ENCODE measurements at places on chromosomes 13 and 19.
A peak's percentile ranks its signal among the peaks of the same experiment; 100 is the strongest.

GRCh38 chr19:22527554-22527953 is 105.4 kb upstream of the ZNF98 start:
- DNase-seq: no peak

- DNase-seq: no peak
Observed at GRCh38 chr13:108962654-108963053, 333.2 kb downstream of the MYO16 start.

DNA sequence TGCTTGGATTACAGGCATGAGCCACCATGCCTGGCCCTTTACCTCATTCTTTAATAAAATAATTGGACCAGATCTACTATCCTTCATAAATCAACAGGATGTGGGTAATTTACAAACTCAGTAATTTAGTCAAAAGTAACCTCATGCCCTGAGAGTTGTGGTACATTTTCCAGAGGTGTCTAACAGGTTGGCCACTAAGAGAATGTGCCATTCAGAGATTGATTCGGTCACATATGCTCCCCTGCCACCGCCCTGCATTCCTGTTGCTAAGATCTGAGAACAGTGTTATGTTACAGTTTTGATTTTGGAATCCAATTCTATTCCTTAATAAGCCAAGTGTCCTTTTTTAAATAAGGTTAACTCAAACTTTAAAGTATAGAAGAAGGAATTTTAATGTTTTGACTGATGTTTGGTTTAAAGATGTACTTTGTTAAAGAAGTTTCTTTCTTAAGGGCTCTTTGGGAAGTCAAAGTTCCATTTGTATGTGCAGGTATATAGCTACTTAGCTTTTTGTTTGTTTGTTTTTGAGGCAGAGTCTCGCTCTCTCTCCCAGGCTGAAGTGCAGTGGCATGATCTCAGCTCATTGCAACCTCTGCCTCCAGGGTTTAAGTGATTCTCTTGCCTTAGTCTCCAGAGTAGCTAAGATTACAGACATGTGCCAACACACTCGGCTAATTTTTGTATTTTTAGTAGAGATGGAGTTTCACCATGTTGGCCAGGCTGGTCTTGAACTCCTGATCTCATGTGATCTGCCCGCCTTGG is 29.2 kb downstream of the PHF11 start:
- no peak for DNase-seq

GRCh38 chr19:1893791-1894190 is 8.5 kb upstream of the ABHD17A start:
- no peak for DNase-seq

GRCh38 chr19:55962186-55962585 is 14.6 kb downstream of the NLRP8 start:
- no peak for DNase-seq

GRCh38 chr19:1072371-1073015 is 5.5 kb downstream of the ARHGAP45 start:
- no peak for DNase-seq

GRCh38 chr13:49897713-49898112 is 38.4 kb downstream of the SPRYD7 start:
- no peak for DNase-seq

- no peak for DNase-seq
Observed at GRCh38 chr13:51958217-51958547, 53.1 kb downstream of the ATP7B start.

- DNase-seq: no peak
Observed at GRCh38 chr19:5131506-5132205, 162.7 kb downstream of the KDM4B start.

GRCh38 chr13:109704771-109705635 is 81.4 kb downstream of the IRS2 start:
- DNase-seq: no peak

DNA sequence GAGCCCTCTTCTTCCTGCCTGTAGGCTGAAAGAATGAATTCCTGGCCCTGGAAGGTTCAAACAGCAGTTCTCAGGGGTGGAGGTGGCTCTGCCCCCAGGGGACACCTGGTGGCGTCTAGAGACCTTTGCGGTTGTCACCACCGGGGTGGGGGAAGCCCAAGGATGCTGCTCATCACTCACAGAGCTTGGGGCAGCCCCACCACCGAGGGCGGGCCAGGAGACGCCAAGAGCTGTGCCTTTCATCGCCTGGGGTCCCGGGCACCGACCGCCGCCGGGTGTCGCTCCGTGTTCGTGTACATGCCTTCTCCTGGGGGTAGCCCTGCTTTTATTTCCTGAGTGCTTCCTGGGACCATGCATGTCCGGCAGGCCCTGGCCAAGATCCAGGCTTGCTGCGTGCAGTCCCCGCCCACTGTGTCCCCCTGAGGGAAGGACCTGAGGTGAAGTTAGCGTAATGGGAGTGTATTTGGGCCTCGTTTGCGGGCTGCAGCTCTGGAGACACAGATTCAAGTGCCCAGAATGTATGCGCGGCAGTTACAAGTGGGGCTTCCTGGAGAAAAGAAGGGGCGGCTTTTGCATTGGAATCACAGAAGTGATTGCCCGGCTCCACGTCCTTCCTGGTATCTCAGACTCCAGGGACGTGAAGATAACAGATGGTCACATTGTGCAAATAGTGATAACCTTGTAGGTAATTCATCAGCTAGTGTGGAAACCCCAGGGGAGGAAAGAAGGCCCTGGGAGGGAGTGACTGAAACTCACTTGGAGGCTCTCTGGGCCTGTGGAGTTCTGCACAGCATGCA is 7.8 kb downstream of the DOT1L start:
- peak; percentile 39 for DNase-seq

- DNase-seq: no peak
Observed at GRCh38 chr13:51786425-51787265, 17.3 kb downstream of the DHRS12 start.

GRCh38 chr19:4012092-4012974 is 4.8 kb downstream of the PIAS4 start:
- no peak for DNase-seq

GRCh38 chr13:24103782-24104372 is 56.6 kb upstream of the SPATA13 start:
- DNase-seq: no peak

GRCh38 chr19:16334411-16334810 is 9.8 kb downstream of the KLF2 start:
- no peak for DNase-seq

GRCh38 chr19:29172302-29172701 is 40.6 kb downstream of the UQCRFS1 start:
- DNase-seq: no peak

DNA sequence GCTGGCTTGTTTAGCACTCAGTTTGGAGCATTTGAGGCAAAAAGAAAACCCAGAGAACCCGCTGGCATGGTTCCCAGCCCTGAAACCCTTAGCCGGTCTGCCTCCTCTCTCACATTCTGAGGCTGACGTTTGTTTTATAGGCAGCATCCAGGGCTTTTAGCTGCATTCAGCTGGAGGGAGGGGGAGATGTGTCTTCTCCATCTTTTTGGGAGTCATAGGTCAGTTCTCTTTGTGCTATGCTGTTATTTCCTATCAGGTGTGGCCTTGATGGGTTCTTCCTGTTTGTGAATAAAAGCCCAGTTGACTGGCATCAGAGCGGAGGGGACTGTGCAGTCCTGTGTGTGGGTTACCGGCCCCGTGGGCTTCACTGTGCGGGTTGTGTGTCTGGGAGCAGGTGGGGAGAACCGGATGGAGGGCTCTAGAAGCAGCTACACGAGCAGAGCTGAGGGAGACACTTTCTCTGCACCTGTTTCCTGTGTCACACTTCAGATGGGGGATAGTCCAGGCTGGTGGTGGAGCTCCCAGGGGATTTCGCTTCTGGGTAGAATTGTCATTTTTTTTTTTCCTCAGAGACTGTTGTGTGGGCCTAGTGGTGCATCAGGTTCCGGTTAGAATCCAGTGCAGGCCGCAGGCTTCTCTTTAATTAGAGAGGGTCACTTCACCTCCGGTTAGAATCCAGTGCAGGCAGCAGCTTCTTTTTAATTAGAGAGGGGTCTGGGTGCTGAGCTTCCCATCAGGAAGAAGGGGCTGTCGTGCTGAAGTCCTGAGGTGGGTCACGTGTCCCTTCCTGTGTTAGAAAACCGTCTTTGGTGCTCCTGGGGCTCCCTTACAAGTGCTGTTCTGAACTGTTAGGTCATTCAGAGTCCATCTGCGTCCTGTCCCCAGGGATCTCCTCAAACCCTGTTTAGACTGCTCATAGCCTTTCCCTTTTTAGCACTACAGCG is 69.6 kb downstream of the ARHGEF7 start:
- peak; percentile 25 for DNase-seq

- DNase-seq: no peak
Observed at GRCh38 chr19:54521022-54521859, 18.6 kb downstream of the LAIR2 start.

- no peak for DNase-seq
Observed at GRCh38 chr19:15563931-15564330, 51.1 kb upstream of the CYP4F8 start.

DNA sequence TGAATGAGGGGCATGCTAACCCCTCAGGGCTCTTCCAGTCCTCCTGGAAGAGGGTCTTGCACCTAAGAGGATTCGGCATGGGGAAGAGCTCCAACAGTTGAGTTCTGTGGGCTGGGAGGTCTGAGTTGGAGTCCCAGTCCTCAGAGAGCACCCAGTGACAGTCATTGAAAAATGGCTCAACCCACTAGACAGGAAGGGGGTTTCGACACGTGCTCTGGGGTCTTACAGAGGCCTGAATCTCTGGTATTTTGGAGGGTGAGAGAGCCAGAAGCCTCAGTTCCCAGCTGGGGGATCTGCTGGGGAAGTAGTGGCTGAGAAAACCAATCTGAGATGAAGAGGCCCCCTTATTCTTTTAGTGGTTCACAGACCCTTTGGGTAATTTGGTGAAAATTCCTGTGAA is 9.0 kb downstream of the PTH2 start:
- DNase-seq: no peak

DNA sequence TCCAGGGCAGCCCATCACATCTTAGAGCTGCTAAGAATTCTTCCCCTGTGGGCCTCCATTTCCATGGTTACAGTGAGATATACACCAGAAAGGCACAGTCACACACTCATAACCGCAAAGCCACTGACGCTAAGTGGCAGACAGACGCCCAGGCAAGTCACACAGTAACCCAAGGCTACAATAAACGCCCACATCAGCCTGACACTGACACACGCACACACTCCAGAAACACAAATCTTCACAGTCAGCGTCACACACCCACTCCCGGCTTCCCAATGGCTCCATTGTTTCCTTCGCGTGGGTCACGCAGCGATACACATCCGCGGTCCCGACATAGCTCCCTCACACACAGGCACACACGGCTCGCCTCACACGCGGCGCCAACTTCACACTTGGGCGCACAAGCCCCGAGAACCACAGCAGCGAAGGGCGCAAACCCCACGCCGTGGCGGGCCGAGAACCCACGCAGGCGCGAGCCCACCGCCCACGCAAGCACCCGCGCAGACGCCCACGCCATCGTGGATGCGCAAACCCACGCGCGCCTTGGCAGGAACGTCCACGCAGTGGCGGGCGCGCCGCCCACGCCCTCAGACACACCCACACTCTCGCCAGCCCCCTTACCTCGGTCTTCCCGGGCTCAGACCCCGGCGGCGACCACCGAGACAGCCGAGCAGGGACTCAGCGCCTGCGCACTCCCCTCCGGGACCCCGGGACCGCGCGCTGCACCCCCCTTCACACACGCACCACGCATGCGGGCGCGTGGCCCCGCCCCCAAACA is at the start of gene ZNF667:
Gene ZNF667 (minus strand): TSS at position 695 of the 778 bp plus-strand sequence. CDS start 14,975 bp downstream, outside the sequence.
- DNase-seq: no peak

DNA sequence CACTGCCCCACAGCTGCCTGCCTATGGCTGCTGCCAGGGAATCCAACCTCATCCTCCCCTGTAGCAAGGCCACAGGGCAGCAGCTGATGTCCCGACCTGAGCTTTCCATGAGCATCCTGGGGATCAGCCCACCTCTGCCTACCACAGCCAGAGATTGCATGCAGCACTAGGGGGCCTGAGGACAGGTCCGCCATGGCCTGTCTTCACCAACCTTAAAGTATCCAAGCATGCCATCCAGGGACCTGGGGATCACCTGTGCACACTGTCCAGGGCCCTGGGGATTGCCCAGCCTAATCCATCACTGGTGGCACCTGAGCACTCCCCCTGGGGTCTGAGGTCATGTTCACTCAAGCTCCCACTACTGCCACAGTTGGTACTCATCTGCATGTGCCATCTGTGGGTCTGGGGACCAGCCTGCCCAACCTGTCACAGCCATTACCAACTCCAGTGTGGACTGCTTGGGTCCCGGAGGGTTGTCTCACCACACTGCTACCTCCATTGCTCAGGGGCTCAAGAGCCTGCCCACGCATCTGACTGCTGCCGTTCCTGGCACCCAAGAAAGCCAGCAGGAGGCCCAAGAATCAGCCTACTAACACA is 53.0 kb downstream of the KCTD15 start:
- no peak for DNase-seq

- no peak for DNase-seq
Observed at GRCh38 chr13:63425131-63425530, 2009.5 kb upstream of the PCDH20 start.

DNA sequence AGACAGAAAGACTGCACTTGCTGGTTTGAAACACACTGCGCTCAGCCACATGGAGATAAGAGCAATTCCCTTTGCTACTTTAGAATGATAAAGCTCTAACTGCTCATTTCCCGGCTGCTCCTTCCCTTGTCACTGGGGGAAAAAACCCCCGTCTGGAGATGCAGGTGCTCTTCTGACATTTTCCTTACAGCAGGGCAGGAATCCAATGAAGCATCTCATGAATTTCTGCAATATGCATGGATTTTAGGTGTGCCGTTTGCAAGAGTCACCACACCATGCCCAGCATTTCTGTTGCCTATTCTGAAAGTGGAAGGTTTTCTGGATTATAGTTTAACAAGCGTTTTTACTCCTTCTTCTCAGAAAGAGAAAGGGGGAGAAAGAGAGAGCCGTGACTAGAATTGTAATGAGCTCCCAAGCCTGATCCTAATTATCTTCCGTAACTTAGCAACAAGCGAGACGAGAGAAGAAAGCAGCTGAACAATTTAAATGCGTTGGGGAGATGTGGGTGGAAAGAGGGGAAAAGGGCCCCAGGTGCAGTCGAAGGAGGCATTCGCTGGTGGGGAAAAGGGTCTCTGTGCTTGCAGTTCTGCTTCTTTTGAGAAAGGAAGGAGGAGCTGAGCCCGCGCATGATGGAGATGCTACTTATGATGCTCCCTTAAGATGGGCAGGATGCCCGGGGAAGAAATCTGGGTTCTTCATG is 76.6 kb upstream of the SPATA13 start:
- no peak for DNase-seq

DNA sequence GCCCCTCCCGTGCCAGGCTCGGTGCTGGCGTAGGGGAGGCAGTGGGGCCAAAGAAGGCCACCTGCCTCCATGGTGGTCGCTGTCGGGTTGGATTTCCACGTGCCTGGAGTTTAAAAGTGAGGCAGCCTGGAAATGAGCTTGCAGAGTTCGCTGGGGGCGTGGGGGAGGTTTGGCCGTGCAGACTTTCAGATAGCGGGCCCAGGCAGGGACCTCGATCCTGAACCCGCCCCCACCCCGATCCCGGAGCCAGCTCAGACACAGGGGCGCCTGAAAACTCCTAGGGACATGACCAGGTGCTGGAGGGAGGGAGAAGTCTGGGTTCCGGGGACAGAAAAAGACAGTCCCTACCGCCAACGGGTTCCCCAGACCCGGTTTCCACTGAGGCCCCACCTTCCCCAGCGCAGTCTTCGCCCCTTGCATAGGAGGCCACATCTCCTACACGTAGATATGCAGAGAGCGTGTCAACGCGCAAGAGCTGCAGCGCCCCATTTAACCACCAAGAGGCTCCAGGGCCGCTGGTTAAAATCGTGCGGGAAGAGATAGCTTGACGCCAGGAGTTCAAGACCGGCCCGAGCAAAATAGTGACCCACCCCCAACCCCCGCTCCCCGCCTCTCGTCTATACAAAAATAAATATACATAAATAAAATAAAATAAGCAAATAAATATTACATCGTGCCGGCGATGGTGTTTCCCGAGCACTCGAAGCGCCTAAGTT is 8.5 kb downstream of the CCDC8 start:
- no peak for DNase-seq

- DNase-seq: no peak
Observed at GRCh38 chr19:5078182-5078581, 109.3 kb downstream of the KDM4B start.

- DNase-seq: no peak
Observed at GRCh38 chr13:80865329-80865728, 524.4 kb upstream of the SPRY2 start.

Measured in stimulated activated CD8-positive, alpha-beta memory T cell treated with anti-CD3 and anti-CD28 coated beads, Interleukin-2, amount 100 ng/mL, for 1 hour (primary cell).